ENCODE measurements at places on chromosomes 6 and 20. TPM values are rescaled to one million over a fixed set of nuclear protein-coding genes. Genes with fewer than 3 reads are reported as not detected.

CFB gene
- 14.3 TPM for total RNA-seq

STMND1 gene
- not detected for total RNA-seq

ATP9A gene
- 34.6 TPM for total RNA-seq

ULBP1 gene
- not detected for total RNA-seq

CST3 gene
- 1,132 TPM for total RNA-seq

KCNK5 gene
- 6.1 TPM for total RNA-seq

C20orf96 gene
- 6.9 TPM for total RNA-seq

- DNase-seq = no peak
These were observed 118.8 kb downstream of the RALGAPA2 start for GRCh38 chr20:20593447-20594170.

GRCh38 chr20:15333170-15333569 is 995.8 kb upstream of the FLRT3 start:
- DNase-seq = no peak

DNA sequence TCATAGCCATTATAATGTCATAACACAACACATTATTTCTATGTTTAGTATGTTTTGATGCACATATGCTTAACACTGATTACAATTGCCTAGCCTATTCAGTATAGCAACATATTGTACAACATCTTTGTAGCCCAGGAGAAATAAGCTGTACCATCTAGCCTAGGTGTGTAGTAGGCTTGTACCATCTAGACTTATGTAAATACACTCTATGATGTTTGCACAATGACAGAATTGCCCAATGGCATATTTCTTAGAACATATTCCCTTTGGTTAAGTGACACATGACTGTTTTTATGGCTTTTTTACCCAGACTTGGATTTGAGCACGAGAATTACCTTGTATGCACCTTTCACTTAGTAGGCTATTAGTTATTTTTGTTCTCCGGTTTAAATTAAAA is 64.5 kb upstream of the HIVEP1 start:
- no peak for DNase-seq

DNA sequence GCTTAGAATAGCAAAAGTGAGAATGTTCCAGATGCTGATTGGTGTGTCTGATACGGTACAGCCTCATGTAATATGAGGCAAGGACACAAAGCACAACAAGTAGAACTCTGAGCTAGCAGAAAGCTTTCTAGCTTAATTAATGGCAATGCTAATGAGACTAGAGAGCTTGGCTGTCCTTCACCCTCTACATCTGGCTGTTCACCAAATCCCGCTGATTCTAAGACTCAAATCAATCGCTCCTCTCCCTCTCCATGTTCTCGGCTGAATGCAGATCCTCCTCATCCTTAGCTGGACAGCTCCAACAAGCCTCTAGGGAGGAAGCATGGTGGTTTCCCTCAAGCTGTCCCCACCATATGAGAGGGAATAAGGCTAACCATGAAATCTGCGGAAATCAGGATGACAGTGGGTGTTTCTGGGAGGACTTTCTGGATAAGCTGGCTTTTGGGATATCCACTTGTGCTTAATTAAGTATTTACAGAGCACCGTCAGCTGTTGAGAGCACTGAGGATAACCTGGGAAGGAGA is 128.9 kb downstream of the FOXC1 start:
- no peak for DNase-seq

GRCh38 chr6:9511157-9511556 is 903.7 kb downstream of the TFAP2A start:
- no peak for DNase-seq

GRCh38 chr6:80154160-80154559 is 47.7 kb downstream of the BCKDHB start:
- DNase-seq = no peak

- DNase-seq = no peak
These were observed 69.5 kb downstream of the LYRM4 start for GRCh38 chr6:5191222-5191621.

GRCh38 chr6:39050453-39051112 is 2.0 kb downstream of the GLP1R start:
- no peak for DNase-seq

DNA sequence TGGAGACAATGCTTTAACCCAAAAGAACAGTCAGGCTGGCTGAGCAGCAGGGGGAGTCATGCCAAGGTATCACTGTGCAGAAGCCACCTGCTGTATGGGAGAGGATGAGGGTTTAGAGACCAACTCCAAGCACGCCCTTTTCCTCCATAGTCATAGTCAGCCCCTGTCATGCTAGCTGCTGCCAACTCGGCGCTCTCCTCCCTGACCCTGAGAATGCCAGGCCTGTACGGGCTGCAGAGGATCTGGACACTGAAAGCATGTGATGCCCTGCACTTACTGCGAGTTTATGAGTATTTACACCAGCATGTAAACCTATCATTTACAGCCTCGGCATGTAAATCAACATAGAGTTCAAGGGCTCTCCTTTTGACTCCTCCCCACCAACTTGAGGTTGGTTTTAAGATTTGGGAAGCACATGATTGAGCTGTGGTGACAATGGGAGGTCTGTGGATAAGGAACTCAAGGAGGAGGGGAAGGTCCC is 11.7 kb upstream of the SCUBE3 start:
- no peak for DNase-seq
